ENCODE measurements at places on chromosomes 13 and 19.

- no peak for DNase-seq
Measured at GRCh38 chr19:20276011-20276731, 109.2 kb downstream of the ZNF486 start.

GRCh38 chr19:43464134-43464775 is 1.2 kb downstream of the LYPD3 start:
- DNase-seq: peak; percentile 75

DNA sequence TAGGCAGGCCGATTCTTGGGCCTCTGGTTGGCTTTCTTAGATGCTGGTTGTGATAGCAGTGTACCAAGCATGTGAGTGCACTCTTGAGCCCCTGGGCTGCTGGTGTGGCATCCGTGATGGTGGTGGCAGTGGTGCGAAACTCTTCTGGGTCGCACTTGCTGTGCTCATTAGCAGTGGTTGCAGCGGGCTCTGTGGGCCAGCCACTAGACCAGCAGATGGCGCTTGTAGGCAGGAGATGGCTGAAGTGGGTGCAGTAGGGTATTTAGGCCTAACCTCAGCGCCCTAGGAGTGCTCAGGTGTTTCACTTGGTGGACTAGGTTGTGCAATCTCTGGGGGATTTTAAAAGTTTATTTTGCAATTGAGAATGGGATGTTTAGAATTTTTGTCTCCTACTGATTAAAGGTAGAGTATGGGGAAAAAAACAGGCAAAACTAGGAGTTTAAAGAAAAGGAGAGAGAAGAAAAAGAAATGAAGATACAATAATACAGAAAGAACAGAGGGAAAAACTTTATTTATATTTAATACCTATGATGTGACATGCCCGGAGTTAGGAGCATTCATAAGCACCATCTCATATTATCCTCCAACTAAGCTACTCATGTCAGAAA is 4.3 kb upstream of the ZNF17 start:
- DNase-seq: peak; percentile 73

DNA sequence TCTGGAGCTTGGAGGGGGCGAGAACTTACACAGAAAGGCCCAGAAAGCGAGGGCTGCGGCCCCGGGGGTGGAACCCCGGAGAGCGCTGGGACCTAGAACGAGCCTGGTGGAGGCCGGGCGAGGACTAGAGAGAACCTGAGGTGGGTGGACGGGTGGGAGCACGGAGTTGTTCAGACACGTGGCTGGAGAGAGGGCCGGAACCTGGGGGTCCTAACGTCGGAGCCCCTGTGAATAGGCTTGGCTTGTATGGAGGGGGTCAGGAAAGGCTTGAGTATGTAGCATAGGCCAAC is 383 bp downstream of the ZNF581 start:
- DNase-seq: no peak

DNA sequence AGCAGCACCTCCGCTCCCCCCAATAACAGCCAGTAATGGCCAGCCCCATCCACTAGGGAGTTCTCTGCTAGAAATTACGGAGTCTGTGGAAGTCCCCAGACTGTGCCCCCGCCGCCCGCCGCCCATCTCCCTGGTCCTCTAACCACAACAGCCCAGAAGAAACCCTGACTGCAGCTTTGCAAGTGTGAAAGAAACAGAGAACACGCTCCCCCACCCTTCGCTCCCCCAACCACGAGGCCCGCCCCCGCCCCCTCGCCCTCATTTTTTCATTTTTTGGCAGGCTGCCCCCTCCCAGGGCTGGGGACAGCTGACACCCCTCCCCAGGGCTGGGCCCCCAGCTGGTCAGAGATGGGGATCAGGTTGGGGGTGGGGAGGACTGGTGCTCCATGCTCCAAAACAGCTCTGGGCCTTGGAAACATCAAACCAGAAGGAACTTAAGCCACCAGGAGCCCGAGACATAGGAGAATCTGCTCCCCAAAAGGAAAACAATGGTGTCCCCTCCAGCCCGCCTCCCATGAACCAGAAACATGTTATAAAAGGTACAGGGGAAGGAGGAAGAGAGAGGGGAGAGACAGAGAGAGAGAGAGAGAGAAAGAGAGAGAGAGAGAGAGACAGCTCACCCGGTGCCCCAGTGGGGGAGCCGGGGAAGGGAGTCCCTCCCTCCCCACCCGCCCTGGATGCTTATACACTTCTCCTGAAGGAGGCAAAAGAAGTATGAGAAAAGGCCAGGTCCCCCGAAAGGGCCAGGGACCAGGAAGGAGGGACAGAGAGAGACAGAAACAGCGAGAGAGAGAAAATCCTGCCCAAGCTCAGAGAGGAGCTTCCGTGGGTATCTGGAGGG is 29.8 kb upstream of the ASF1B start:
- no peak for DNase-seq

DNA sequence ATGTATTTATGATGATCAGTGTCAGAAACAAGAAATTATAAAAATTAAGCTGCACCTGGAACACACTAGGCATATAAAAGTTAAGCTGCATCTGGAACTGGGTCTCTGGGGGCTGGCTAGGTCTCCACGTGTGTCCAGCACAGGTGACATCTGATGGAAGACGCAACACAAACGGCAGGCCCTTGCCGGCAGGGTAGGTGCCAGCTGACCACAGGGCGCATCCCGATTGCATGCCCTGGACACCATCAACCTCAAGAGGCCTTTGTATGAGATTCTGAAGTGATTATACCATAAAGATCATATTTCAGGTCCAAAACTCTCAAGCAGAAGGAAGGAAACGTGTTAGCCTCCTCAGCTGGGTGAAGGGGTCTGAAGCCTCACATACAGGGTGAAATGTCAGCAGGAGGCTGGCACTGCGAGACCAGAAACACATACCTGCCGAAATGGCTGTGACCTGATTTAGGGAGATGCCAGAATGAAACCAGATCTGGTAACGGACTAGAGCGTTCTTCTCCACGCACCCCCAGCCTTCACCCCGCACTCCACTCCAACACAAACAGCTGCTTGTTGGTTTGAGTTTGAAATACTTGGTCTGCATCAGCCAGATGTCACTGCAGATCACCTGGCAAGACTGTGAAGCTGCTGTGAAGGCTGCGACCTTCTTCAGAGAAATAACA is 37.3 kb downstream of the COL4A1 start:
- no peak for DNase-seq

DNA sequence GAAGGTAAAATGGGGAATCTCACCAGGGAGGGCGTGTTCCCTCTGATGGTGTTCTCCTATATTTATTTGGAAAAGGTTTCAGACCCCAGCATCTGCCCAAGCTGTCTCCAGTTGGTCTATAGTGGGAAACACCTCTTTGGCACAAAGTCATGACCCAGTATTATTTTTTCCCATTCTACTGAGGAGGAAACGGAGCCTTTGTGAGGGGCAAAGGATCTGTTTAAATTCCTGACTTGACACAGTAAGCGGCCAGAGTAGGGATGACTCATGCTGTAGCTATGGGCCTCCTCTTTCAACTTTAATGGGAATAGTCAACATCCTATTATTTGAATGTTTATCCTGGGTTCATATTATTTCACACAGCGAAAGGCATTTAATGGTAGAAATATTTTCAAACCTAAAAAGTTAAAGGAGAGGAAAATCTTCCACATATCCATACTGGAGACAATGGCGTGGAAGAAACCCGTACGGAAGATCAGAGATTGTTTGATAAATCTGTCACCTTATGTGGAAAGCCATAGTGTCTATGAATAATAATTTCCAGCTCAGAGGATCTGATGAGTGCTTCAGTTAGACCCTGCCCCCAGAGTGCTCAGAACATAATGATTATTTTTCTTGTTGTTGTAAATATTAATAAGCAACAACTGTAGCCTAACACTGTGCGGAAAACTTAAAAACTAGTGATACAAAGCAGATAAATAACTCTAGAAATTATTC is 126.0 kb downstream of the FOXO1 start:
- DNase-seq: no peak

- no peak for DNase-seq
Measured at GRCh38 chr19:13830741-13831536, 35.7 kb downstream of the ZSWIM4 start.

GRCh38 chr13:100634696-100635095 is 39.9 kb downstream of the TMTC4 start:
- no peak for DNase-seq

- DNase-seq: no peak
Measured at GRCh38 chr19:55348317-55349034, 6.0 kb downstream of the COX6B2 start.

GRCh38 chr13:43664700-43665191 is 122.0 kb downstream of the ENOX1 start:
- DNase-seq: no peak

DNA sequence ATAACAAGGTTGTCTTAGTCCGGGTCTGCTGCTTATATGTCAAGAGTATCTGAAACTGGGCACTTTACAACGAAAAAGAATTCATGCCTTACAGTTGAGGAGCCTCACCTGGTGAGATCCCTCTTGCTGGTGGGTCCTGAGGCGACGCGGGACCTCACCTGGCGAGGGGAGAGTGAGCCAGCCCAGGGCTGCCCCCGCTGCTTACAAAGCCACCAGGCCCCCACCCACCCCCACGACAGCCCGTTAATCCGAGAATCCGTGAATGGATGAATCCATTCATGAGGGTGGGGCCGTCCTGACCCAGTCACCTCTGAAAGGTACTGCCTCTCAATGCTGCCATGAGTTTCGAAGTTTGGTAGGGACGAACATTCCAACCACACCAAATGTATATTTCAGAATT is 54.0 kb upstream of the F7 start:
- DNase-seq: no peak

Data from activated naive CD4-positive, alpha-beta T cell treated with Interleukin-2 at 50 U/mL for 16 hours (primary cell).